ENCODE measurements at places on chromosomes 7 and 10. TPM values are rescaled to one million over a fixed set of nuclear protein-coding genes. Genes with fewer than 3 reads are reported as not detected.

GRCh38 chr10:7300384-7300971 lies 110.4 kb downstream of the SFMBT2 start:
- DNase-seq = no peak

DNA sequence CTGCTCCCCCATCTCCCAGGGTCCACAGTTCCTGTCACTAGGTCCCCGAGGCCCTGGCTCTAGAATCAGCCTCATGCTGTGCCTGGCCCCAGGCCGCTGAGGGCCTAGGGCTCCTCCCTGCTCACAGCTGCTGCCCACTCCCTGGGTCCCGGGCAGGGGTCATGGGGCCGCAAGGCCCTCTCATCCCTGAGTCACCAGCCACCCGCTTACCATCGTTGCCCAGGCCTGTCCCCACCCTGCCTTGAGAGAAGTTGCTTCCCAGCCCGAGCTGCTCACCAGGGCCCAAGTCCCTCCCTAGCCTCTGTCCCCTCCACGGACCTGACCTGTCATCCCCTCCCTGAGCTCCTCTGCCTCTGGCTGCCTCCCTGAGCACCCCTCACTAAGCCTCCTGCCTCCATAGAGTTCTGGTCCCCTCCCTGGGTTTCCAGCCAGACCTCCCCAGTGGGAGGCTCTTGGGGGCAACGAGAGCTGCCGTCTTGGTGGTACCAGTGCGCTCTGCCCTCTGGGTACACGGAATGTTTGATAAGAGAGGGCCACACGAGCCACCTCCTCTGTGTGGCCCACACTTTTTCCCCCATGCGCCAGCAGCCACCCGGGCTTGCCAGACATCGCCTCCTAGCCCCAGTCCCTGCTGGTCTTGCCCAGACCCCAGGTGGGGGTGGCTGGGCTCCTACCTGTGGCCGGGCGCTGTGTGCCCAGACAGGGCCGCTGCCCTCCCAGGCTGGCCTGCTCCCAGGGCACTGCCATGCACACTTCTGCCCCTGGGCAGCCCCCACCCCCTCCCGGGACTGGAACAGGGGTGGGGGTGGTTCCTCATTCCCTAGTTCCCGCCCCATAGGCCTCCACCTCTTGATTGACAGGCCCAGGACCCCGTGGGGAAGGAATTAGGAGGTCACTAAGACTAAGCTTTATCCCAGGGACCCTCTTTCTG lies 21.3 kb downstream of the MLXIPL start:
- DNase-seq = no peak

DNA sequence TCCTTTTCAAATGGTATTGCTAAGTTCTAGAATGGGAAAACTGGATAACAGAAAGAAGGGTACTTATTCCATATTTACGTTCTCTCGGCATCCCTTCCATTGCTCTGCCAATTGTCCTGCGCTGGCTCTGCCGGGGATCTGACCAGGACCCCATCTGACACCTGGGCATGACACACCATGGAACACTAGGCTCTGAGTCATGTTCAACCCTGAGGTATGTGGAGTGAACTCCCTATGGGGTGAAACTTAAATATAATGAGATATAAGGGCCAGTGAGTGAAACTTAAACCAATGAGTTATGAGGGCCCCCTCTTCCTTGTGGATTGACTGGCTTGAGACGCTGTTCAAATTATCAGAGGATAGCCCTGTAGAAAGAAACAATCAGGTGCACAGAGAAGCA lies 55.1 kb upstream of the ZEB1 start:
- DNase-seq = no peak

GRCh38 chr7:3494947-3495346 lies 193.9 kb downstream of the SDK1 start:
- DNase-seq = no peak

- no peak for DNase-seq
Observed at GRCh38 chr10:56606202-56606601, 245.1 kb upstream of the ZWINT start.

- DNase-seq = no peak
Observed at GRCh38 chr7:142494021-142494420, 236.2 kb upstream of the PRSS58 start.

DNA sequence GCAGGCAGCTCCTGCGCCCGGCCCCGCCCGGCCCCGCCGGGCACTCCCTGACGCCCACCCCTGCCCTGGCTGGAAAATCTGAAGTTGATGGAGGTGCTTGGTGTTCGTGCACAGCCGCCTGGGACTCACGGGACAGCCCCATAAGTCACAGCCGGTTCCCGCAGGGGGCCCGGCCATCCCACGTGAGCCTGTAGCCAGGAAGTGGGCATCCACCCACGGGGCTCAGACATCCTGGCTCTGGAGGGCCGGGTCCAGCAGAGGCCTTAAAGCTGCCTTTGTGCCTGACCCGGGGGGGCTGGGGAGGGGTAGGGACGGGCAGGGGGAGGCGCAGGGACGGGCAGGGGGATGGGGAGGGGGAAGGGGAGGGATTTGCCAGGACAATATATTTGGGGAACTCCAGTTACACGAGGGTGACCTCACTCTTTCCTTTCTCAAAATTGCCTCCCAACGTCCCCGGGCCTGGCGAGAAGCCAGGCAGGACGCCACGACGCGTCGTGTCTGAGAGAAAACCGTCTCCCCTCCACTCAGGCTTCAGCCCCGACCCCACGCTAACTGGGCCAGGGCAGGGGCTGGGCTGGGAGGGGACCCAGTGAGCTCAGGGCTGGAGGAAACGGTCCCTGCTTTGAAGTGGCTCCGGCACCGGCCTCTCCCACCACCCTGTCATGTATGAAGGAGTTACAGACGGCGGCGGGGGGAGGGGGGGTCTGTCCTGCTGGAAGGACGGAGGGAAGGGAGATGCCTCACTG lies 82.1 kb upstream of the PDGFA start:
- DNase-seq = peak; percentile 61

- DNase-seq = no peak
Observed at GRCh38 chr7:140726281-140726680, 29.8 kb downstream of the NDUFB2 start.

PPP1R9A gene
- 26.0 TPM for total RNA-seq

FOXP2 gene
- total RNA-seq = 1.2 TPM

IKZF1 gene
- 3.7 TPM for total RNA-seq

MBLAC1 gene
- total RNA-seq = 2.8 TPM

All from left ventricle myocardium superior (tissue), 1 donor.